A549 treated with dexamethasone at 1 μM for 4 hours (cell line): ENCODE measurements at places on chromosomes 5 and 9. TPM values are rescaled to one million over a fixed set of nuclear protein-coding genes. Genes with fewer than 3 reads are reported as not detected.

Gene ADAMTS16
- total RNA-seq: 1.3 to 1.5 TPM (median 1.4 TPM) in 5 replicates

Gene TAF11L5
- not detected in 5 replicates for total RNA-seq

Gene MEIKIN
- not detected in 5 replicates for total RNA-seq

Gene SPINK7
- total RNA-seq: not detected in 5 replicates

Gene PCDHB9
- total RNA-seq: 0.02 to 0.07 TPM in 2 of 5 replicates, not detected in the others

Gene ORM2
- total RNA-seq: not detected in 5 replicates

Gene SGCD
- total RNA-seq: 4.1 to 5.3 TPM (median 4.9 TPM) in 5 replicates

Gene ROR2
- total RNA-seq: 0.90 to 2.2 TPM (median 2.0 TPM) in 5 replicates

Gene TMEM174
- total RNA-seq: not detected in 5 replicates

Gene PRDM9
- not detected in 5 replicates for total RNA-seq

Gene CDH9
- not detected in 5 replicates for total RNA-seq

Gene F2RL2
- total RNA-seq: 3.3 to 4.7 TPM (median 4.2 TPM) in 5 replicates

Gene CD274
- 1.1 to 2.1 TPM (median 1.3 TPM) in 5 replicates for total RNA-seq

Gene BAAT
- 0.32 to 0.58 TPM (median 0.42 TPM) in 5 replicates for total RNA-seq

Gene NTNG2
- 0.57 to 2.3 TPM (median 1.5 TPM) in 5 replicates for total RNA-seq

Gene ANP32B
- total RNA-seq: 290 to 314 TPM (median 307 TPM) in 5 replicates

Gene UNC5A
- total RNA-seq: 0.37 to 0.98 TPM (median 0.73 TPM) in 5 replicates

Gene STING1
- 0.74 to 1.1 TPM (median 0.77 TPM) in 5 replicates for total RNA-seq

Gene CYLC2
- total RNA-seq: not detected in 5 replicates

Gene HMCN2
- total RNA-seq: 0.02 to 0.12 TPM (median 0.02 TPM) in 5 replicates

Gene UGT3A2
- not detected in 5 replicates for total RNA-seq

Gene PCSK5
- 1.6 to 2.3 TPM (median 2.1 TPM) in 5 replicates for total RNA-seq

Gene PCDHB2
- total RNA-seq: 3.1 to 3.9 TPM (median 3.5 TPM) in 5 replicates
